Fibroblast of mammary gland (primary cell): ENCODE measurements at places on chromosomes 16 and 17.

DNA sequence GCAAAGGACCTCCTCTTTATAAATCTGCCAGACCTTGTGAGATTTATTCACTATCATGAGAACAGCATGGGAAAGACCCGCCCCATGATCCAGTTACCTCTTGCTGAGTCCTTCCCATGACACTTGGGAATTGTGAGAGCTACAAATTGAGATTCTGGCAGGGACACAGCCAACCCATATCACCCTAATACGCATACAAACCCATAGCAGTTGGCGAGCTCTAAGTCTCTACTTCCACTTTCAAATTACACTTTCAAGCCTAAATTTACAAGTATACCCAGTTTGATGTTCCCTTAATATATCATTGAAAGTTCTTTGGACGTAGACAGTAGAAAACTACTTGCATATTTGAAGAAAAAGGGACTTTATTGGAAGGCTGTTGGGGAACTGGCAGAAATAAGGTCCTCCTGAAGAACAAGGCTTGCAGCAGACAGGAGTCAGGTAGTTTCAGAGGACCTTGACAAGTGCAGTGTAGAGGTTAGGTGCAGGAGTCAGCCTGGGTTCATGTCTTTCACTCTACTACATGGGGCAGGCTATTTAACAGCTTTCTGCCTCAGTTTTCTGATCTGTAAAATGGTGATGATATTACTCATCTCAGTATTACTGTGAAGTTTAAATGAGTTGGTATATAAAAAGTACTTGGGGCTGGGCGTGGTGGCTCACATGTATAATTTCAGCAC is 107.9 kb upstream of the EEF2KMT start:
- no peak for DNase-seq

DNA sequence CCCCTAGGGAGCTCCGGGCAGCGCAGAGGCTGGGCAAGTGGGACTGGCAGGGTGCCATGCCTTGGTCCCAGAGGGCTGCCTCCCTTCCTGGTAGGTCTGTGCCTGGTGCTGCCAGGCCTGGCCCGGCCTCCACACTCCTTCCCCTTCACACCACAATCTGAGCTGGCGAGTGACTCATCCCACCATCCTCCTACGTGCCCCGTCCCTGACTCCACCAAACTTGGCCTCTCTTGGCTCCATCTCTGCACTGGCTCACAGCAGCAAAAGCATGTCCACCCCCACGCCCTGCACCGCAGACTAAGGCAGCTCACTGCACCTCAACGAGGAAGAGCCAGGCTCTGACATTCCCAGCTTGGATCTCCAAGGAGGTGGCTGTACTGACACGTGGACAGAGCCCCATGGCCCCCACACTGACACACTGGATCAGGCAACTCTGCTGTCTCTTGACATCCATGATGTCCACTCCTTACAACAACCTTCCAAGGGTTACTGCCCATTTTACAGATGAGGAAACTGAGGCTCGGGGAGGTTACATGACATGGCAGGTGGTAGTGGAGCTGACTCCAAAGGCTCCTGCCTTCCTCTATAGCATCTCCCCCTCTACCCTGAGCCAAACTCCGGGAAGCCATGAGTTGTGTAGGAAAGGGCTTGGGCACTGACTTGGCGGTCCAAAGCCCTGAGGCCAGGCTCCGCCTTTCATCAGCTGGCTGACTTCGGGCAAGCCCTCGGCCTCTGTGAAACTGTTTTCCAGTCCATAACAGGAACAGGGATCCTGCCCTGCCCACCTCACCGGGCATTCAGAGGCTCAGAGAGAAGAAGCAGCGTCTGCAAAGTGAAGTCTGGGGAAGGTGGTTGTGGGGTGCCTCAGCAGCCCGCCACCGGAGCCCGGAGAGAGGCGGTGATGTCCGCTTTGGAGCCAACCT is 20.1 kb upstream of the KRT19 start:
- peak; percentile 98 for DNase-seq

DNA sequence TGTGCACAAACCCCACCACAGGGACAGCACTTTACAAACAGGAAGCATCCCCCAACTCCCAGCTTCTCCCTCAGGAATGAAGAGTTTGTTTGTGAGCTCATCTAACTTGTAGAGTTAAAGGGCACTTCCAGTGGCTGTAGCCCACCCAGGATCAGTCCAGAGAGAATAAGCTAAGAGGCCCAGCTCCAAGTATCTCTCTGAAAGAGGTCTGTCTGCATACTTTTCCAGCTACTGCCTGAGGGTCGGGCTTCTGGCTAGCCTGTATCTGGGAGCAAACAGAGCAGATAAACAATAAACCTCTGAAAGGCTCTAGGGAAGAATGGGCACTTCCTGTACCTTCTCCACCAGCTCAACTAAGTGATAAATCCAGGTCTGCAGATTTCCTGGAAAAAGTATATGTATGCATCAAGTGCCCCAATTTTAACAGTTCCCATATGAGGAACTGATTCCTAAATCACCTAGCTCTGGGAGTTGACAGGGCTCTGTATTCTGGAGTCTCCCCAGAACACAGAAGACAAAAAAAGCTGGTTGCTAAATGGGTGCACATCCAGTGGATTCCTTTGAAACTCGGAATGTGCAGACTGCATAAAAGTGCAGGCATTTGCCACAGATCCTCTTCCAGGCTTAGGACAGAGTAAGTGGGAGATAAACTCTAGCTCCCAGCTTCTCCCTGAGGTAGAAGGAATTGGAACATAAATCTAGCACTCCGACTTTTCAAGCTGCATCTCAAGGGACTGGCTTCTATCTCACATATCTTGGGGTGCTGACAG is 37.1 kb upstream of the MYLK3 start:
- no peak for DNase-seq

- no peak for DNase-seq
Measured at GRCh38 chr16:28324235-28324886, 32.0 kb downstream of the SBK1 start.

DNA sequence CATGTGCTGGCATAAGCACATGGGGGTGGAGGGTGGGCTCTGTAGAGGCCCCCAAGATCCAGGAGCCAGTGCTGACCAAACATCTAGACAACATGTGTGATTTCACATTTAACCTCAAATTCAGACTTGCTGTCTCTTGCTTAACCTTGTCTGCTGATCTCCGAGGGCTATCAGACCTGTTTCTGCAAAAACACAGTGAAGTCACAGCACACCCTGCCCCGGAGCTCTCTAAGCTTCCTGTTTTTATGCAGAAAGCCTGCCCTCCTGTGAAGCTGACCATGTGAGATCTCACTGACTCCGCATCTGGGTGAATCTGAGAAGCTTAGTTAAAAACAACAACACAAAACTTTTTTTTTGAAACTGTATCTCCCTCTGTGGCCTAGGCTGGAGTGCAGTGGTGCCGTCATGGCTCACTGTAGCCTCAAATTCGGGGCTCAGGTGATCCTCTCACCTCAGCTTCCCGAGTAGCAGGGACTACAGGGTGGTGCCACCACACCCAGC is 6.6 kb upstream of the DPEP2 start:
- DNase-seq: no peak

DNA sequence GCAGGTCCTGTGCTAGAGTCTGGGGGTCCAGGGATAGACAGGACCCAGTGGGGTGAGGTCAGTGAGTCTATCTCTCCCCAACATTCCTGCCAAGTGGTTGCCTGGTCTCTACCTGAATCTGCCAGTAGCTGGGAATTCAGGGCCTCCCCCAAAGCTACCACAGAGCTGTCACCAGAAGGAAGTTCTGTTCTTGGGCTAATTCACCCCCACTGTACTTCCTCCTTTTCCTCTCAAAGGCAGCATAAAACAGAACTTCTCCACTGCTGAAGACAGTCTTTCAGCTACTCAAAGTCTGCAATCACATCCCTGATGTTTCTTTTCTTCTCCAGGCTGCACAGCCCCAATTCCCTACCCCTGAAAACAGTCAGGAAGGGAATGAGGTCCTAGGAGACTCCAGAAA is 8.7 kb downstream of the CAMTA2 start:
- no peak for DNase-seq

DNA sequence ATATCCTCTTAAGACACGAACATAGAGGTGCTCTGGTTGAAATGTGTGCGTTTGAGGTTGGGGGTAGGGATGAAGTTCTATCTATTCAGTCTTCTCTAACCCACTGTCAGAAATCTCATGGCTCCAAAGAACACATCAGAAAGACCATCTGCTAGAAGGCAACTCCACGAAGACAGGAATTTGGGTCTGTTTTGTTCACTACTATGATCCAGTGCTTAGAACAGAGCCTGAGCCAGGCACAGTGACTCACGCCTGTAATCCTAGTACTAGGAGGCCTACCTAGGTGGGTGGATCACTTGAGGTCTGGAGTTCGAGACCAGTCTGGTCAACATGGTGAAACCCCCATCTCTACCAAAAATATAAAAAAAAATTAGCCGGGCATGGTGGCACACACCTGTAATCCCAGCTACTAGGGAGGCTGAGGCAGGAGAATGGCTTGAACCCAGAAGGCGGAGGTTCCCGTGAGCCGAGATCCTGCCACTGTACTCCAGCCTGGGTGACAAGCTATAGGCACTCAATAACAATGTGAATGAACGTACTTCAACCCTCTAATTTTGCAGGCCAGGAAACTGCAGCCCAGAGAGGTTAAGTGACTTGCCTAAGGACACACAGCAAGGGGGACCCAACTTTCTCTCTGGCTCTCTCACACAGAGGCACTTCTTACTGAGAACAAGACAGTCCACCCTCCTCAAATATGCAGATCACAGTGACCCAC is 2.3 kb downstream of the CASKIN2 start:
- peak; percentile 46 for DNase-seq

GRCh38 chr16:31875112-31875803 is 1.7 kb downstream of the ZNF267 start:
- DNase-seq: peak; percentile 41
